ENCODE measurements at places on chromosomes 11 and 22.

DNA sequence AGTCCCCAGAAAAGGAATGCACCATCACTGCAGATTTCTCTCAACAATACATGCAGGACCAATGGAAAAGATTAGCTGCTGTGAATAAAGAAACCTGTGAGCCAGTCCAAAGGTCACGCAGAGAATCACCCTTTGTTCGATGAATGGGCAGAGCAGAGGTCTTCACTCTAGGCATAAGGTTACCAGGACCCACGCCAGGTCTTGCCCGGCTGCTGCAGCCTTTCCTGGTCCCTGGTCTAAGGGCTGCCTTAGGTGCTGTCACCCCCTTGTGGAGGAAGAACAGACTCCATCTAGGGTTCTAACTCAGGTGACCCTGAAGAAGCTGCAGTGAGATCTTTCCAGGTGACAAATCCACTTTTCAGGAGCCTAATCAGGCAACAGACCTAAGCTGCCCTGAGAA lies 29.0 kb upstream of the NAP1L4 start:
- DNase-seq: peak; percentile 68
- no peaks in the 10 kb centered on the region for H3K36me3 ChIP-seq
- H3K27ac ChIP-seq: no peak overlapping the region
- no peaks in the 10 kb centered on the region for H3K27me3 ChIP-seq
- no peak overlapping the region for H3K4me3 ChIP-seq

- no peak for DNase-seq
- no peak overlapping the region for H3K27ac ChIP-seq
- no peaks in the 10 kb centered on the region for H3K36me3 ChIP-seq
- no peak overlapping the region for H3K4me3 ChIP-seq
- peaks cover 4% of the 10 kb centered on the region for H3K4me1 ChIP-seq
These were observed 15.6 kb downstream of the SDHAF2 start for GRCh38 chr11:61445516-61445915.

DNA sequence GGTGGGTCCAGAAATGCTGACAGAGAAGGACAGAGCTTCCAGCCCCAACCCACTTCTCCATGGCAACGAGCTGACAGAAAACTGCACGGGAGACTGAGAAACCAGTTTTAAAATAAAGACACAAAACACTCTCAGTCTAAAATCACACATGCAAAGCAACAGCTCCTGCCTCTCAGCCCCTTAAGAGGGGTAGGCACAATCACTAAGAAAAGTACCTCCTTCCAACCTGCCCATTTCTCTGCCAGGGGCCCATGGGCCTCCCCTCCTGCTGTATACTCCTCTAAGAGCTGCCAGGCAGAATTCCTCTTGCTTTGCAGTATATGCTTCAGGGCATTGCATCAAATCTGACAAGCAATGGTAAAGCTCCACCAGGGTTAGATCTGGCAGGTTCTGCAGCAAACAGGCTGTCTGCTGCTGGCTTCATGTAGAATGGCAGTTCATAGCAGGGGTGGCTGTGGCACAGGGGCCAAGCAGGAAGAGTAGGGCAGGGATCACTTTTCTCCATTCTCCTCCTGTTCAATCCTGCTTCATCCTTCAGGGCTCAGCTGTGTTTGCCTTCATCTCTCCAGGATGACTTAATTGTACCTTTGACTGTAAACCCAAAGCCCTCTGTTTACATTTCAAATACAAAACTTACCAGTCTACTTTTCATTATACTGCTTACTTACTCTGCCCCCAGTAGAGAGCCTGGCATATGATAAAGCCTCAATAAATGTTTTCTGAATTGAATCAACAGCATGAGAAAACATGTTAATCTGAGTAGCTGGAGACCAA lies 77.7 kb downstream of the KCNC1 start:
- peaks cover 13% of the 10 kb centered on the region for H3K4me1 ChIP-seq
- H3K4me3 ChIP-seq: no peak overlapping the region
- H3K36me3 ChIP-seq: no peaks in the 10 kb centered on the region
- DNase-seq: no peak
- H3K27me3 ChIP-seq: no peaks in the 10 kb centered on the region

- H3K4me3 ChIP-seq: no peak overlapping the region
- no peak for DNase-seq
- no peaks in the 10 kb centered on the region for H3K4me1 ChIP-seq
- no peak overlapping the region for H3K27ac ChIP-seq
- H3K27me3 ChIP-seq: no peaks in the 10 kb centered on the region
These were observed 605.8 kb downstream of the TBC1D22A start for GRCh38 chr22:47367993-47368945.

DNA sequence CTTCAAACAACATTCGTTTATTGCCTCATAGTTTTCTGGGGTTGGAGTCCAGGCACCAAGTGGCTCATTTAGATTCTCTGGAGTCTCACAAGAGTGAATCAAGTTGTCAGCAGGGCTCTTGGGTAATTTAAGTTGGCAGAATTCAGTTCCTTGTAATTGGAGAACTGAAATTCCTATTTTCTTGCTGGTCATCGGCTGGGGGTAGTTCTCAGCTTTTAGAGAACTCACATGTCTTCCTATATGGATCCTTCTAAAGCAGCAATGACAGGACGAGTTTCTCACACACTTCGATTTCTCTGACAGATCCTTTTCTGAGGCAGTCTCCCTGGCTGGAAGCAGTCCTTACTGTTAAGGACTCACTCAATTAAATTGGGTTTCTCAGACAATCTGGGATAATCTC lies 17.3 kb upstream of the OOSP4B start:
- H3K27ac ChIP-seq: no peak overlapping the region
- H3K27me3 ChIP-seq: no peaks in the 10 kb centered on the region
- no peaks in the 10 kb centered on the region for H3K36me3 ChIP-seq
- H3K4me3 ChIP-seq: no peak overlapping the region
- H3K4me1 ChIP-seq: no peaks in the 10 kb centered on the region
- no peak for DNase-seq

- DNase-seq: no peak
- no peak overlapping the region for H3K27ac ChIP-seq
These were observed 26.3 kb upstream of the RFPL3 start for GRCh38 chr22:32331236-32331917.

GRCh38 chr11:9806946-9807687 lies 143.2 kb downstream of the SWAP70 start:
- no peaks in the 10 kb centered on the region for H3K36me3 ChIP-seq
- peaks cover 22% of the 10 kb centered on the region for H3K4me1 ChIP-seq
- no peaks in the 10 kb centered on the region for H3K27me3 ChIP-seq
- no peak for DNase-seq
- H3K27ac ChIP-seq: no peak overlapping the region

DNA sequence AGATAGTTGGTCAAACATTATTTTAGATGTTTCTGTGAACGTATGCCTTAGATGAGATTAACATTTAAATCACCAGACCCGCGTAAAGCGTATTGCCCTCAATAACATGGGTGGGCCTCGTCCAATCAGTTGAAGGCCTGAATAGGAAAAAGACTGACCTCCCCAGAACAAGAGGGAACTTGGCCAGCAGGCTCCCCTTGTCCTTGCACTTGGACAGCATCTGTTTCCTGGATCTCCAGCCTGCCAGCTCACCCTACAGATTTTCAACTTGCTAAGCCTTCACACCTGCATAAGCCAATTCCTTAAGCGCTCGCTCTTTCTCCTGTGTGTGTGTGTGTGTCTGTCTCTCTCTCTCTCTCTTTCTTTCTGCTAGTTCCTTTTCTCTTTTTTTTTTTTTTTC lies 8.2 kb downstream of the TOM1 start:
- H3K4me1 ChIP-seq: peaks cover 26% of the 10 kb centered on the region
- no peaks in the 10 kb centered on the region for H3K27me3 ChIP-seq
- DNase-seq: no peak
- no peak overlapping the region for H3K27ac ChIP-seq
- H3K36me3 ChIP-seq: no peaks in the 10 kb centered on the region
- no peak overlapping the region for H3K4me3 ChIP-seq

DNA sequence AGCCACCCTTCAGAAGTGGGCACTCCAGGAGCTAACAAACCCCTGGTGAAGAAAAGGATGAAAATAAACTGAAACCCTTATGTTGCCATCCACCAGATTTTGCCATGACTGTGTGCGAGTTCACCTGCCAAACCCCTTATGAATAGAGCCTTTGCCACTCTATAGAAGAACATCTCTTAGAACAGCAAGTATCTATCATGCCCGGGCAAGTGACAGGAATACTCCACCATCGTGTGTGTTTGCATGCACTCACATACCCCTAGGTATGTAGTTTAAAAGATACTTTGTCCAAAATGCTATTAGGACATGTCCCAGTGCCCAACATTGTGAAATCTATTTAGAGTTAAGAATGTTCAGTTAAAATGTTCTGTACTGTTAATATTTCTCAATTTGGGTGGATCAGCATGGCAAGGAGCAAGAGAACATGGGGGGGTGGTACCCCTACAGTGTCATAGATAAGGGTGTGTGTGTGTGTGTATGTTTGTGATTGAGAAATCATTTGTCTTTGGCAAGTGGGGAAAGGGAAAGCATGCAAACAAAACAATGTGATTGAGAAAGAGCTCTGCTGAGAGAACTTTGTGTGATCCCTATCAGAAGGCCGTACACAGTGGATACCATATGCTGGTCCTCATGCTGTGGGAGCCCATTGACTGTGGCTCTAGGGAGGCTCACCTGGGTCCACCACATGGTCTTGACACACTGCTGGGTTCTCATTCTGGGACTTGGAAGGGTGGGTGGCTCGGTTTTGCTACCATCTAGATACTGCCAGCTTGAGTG lies 94.9 kb downstream of the ZBTB16 start:
- H3K4me3 ChIP-seq: no peak overlapping the region
- no peaks in the 10 kb centered on the region for H3K36me3 ChIP-seq
- no peaks in the 10 kb centered on the region for H3K27me3 ChIP-seq
- H3K4me1 ChIP-seq: peaks cover 39% of the 10 kb centered on the region
- peak overlapping the region; percentile 62 for H3K27ac ChIP-seq
